Germinal center (tissue), 1 donor: ENCODE measurements at places on chromosomes 2 and 18.
A peak's percentile ranks its signal among the peaks of the same experiment; 100 is the strongest.

- no peak for DNase-seq
Observed at GRCh38 chr2:225097035-225097434, 54.8 kb upstream of the DOCK10 start.

DNA sequence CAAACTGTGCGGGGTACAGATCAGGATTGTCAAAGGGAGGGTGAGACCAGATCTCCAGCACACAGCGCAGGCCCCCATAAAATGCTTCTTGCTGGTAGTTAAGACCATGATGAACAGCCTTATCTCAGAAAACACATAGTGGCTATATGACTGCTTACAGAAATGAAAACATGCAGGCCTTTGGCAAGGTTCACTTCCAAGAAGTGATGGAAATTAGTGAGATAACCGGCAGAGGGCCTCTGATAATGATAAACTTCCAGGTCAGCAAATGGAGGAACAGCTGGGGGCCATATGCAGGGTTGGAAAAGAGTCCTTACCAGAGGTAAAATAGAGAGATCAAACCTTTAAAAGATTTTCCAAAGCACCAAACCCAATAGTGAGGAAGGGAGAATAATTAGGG lies 46.6 kb downstream of the CFAP221 start:
- DNase-seq: no peak

DNA sequence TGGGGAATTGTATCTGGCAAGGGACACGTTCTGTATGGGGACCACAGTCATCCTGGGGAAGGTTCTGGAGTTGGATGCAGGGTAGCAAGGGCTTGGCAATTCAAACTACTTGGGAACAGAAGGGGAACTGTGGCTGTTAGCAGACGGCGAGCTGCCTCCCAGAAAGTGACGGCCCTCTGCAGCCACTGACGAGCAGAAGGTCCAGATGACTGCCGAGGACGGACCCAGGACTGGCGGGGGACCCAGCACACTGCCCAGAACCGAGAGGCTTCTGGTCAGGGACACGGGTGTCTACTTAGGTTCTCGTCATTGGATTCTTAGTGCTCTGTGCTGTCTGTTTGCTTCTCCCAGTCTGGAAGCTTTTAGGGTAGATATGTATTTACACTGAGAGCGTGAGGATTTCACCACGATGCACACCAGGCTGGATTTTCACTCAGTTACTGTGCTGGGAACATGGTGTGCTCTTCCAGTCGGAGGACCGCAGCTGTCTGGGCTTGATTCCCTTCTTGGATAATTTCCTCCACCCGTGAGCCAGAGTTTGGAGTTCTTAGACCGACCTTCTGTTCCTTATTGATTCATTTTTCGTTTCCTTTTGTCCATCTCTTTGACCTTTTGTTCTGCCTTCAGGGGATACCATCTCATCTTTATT lies 13.4 kb downstream of the GPR35 start:
- DNase-seq: no peak

DNA sequence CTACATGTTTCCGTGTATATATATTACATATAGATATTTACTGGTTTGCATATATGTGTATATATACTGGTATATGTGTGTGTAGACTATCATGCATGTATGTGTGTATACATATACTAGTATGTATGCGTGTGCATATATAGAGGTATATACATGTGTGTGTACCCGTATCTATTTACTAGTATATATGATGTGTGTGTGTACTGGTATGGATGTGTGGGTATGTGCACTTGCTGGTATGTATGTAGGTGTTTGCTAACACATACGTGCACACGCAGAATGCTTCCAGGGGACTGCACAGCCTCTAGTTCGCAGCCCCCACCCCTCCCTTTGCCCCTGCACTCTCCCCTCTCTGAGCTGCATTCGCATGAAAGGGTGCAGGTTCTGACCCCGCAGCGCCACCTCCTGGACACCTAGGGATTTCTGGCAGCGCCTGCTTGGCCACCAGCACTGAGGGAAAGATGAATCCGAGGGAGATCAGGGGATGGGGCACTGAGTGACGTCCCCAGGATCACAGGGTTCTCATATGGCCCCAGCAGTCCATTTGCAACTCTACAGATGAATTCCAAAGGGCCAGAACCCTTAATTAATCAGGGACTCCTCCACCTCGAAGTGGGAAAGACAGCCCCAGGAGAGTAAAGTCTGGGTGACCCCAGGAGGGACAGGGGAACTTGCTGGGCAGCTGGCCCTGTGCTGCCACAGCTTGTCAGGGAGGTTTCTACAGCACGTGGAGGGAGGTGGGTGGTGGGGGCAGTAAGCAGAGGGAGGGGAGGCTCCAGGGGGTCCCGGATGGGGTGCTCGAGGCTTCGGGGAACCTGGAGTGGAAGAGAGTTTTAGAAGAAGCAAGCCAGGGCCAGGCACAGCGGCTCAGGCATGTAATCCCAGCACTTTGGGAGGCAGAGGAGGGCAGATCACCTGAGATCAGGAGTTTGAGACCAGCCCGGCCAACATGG lies 66.8 kb upstream of the ASAP2 start:
- DNase-seq: peak; percentile 65

DNA sequence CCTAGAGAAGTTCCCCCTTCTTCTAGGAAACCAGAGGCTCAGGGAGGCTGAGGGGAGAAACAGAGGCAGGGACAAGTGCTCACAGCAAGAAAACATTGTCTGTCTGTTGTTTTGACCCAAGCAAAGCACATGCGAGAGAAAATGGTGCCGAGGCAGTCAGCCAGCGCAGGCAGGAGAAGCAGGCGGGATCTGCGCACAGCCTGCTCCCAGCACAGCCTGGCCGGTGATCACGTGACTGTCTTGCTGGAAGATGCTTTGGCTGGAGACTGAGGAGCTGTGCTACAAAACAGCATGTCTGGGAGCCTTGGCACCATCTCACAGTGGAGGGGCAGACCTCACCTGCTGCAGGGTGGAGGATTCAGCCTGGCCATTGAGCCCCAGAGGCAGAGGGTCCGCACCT lies 93.7 kb upstream of the MYCN start:
- no peak for DNase-seq

GRCh38 chr2:86623494-86624266 lies at the start of gene RNF103:
Gene RNF103 (minus strand): TSS chr2:86623865. CDS start chr2:86622886, 979 bp downstream.
- DNase-seq: peak; percentile 94
